ENCODE measurements at places on chromosomes 5 and 9. TPM values are rescaled to one million over a fixed set of nuclear protein-coding genes. Genes with fewer than 3 reads are reported as not detected.
A peak's percentile ranks its signal among the peaks of the same experiment; 100 is the strongest.

GRCh38 chr5:3004361-3005080, 253.0 kb upstream of the IRX2 start:
- no peak for DNase-seq

DNA sequence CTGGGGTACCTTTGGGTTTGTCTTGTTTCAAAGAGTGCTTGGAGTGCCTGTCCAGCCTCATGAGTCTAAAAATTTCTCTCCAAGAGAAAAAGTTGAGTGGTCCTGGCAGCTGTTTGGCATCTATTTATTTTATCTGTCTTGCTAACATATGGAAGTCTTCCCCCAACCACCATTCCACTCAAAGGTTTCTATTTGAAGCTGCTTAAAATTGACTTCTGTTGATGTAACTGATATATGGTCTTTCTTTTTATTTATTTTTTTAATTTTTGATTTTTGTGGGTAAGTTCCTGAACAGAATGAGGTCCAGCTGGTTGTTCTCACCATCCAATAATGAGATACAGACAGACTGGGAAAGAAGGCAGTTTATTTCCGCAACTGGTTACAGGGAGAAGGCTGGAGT, 178.7 kb upstream of the SGCD start:
- DNase-seq: no peak

DNA sequence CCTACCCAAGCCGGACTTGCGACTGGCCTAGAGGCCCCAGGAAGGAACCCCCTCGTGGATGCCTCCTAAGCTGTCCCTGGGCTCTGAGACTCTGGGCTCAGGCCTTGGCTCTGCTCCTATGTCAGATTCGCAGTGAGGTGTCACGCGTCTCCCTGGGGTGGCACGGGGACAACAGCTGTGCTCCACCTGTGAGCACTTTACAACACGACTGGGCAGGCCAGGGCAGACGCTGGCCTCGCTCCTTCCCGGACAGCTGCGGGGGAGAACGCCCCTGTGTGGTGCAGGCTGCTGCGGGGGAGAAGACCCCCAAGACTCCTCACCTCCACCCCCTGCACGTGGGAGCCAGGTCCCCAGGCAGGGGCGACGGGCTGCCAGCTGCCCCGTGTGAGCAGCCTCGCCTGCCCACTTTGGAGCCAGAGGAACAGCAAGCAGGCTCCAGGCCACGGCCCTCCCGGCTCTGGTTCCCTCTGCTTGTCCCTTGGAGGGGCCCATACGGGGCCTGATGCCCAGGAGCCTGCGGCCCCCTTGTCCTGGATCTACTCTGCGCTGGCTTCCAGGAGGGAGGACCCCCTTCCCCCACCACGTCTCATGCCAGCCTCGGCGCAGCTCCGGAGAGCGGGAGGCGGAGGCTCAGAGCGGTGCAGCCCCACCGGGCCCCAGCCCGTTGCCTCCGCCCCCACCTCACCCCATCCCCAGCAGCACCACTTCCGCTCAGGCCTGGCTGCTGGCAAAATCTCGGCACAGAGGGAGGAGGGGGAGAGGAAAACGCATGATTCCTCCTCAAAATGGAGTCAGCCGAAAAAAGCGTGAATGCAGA, 36.0 kb downstream of the SARDH start:
- peak; percentile 21 for DNase-seq

GRCh38 chr9:136054798-136055714, 40.0 kb downstream of the NACC2 start:
- no peak for DNase-seq

GRCh38 chr5:58360794-58361193, 99.1 kb downstream of the PLK2 start:
- no peak for DNase-seq

- no peak for DNase-seq
Measured at GRCh38 chr5:9062873-9063272, 483.0 kb downstream of the SEMA5A start.

DNA sequence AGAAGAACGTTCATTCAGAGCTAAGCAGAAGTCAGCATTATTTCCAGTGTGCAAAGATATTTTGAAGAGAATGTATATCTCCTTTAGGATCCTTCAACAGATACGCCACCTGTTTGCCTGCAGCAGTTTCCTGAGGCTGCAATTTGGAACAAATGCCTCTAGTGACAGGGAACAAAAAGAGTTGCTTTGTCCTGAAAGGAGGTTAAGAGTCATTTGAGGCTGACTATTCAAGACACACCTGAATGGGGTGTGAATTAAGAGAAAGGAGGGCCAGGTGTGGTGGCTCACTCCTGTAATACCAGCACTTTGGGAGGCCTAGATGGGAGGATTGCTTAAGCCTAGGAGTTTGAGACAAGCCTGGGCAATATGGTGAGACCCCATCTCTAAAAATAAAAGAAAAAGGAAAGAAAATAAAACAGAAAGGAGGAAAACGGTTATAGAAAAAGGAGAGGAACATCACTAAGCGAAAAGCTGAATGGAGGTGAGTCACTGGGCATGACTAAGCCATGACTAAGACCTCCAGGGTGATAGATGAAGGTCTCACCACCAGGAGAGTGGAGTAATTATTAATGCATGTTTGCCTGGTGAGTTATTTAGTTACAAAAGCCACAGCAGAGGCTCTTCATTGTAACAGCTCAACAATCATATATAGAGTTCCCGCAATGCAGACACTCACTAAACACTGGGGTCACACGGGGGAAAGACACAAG, 255.2 kb upstream of the TNC start:
- DNase-seq: no peak

DNA sequence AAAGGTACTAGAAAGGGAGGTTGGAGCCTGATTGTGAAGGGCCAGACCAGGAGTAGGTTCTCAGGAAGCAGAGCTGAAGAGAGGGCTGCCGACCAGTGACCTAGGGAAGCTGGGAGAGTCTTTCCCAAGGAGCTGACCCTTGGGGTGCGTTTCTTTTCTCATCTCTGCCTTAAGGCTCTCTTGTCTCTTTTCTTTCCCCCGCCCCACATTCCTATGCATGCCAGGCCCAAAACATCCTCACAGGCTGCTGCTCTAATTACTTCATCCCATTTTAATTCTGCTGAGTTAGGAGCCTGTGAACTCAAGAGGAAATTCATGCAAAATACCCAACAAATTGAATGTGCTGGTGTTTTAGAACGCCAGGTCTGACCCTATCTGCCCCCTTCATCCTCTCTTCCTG, 46.9 kb upstream of the HSPA9 start:
- DNase-seq: no peak

GRCh38 chr5:110383231-110383630, 343.2 kb downstream of the TMEM232 start:
- DNase-seq: no peak

GRCh38 chr5:1962619-1963355, 80.1 kb upstream of the IRX4 start:
- DNase-seq: no peak

GRCh38 chr9:68825762-68826472, 120.9 kb downstream of the PIP5K1B start:
- no peak for DNase-seq

GRCh38 chr5:114859438-114859735, 310.3 kb downstream of the TRIM36 start:
- DNase-seq: no peak

CTSV gene
- 68.4 TPM for total RNA-seq

RMI1 gene
- 23.9 TPM for total RNA-seq

HARS2 gene
- total RNA-seq: 26.8 TPM

RNF180 gene
- total RNA-seq: 2.7 TPM

DRD1 gene
- total RNA-seq: not detected

GDA gene
- total RNA-seq: 0.39 TPM

INSYN2B gene
- not detected for total RNA-seq

Measured in WTC11 (cell line).